ENCODE measurements at places on chromosomes 6 and 20. TPM values are rescaled to one million over a fixed set of nuclear protein-coding genes. Genes with fewer than 3 reads are reported as not detected.
A peak's percentile ranks its signal among the peaks of the same experiment; 100 is the strongest.

DNA sequence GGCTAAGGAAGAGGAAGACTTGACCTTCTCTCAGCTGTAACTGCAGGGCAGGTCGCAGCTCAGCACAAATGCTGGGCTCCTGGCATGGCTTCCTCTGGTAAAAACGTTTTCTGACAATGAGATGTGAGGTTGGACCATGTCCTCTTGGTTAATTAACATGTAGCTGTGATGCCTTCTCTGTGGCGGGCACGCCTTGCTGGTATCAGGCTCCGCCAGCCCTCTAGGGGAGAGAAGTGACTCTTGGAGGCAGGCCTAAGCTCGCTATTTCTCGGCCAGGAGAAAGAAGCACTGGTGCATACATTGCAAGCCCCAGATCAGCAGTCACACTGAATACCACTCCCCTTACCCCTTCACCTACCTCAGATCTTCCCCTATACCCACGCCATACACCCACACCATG, 65.0 kb downstream of the QRSL1 start:
- H3K4me1 ChIP-seq, result no peaks in the 10 kb centered on the region
- H3K27ac ChIP-seq, result no peak overlapping the region
- DNase-seq, result no peak
- no peaks in the 10 kb centered on the region for H3K36me3 ChIP-seq
- H3K27me3 ChIP-seq, result no peaks in the 10 kb centered on the region

- H3K36me3 ChIP-seq, result no peaks in the 10 kb centered on the region
- H3K27ac ChIP-seq, result no peak overlapping the region
- peak overlapping the region; percentile 42 for H3K4me3 ChIP-seq
- H3K4me1 ChIP-seq, result no peaks in the 10 kb centered on the region
Measured at GRCh38 chr6:28586962-28587745, 61.5 kb downstream of the GPX5 start.

- peaks cover 4% of the 10 kb centered on the region for H3K4me1 ChIP-seq
- no peak overlapping the region for H3K4me3 ChIP-seq
- H3K27me3 ChIP-seq, result no peaks in the 10 kb centered on the region
- H3K27ac ChIP-seq, result peak overlapping the region; percentile 65
Measured at GRCh38 chr20:34622821-34623451, 54.0 kb downstream of the PIGU start.

GRCh38 chr6:14713966-14714631, 531.8 kb upstream of the JARID2 start:
- no peak overlapping the region for H3K4me3 ChIP-seq
- no peak overlapping the region for H3K27ac ChIP-seq
- H3K36me3 ChIP-seq, result no peaks in the 10 kb centered on the region
- H3K27me3 ChIP-seq, result no peaks in the 10 kb centered on the region
- H3K4me1 ChIP-seq, result no peaks in the 10 kb centered on the region
- no peak for DNase-seq

DNA sequence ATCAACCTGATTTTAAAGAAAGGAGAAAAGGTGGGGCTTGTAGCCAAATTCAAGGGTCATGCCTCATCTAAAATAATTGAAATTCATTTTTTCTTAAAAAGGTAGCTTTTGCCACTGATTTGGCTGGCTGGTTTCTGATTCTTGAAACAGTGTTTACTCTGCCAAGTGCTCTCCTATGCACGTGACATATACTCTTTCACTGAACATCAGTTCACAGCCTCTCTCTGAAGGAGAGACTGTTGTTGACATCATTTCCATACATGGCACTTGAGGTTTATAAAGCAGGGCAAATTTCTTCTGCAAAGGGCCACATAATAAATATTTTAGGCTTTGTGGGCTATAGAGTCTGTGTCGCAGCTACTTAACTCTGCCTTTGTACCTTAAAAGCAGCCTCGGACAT, 40.4 kb upstream of the DOK5 start:
- no peaks in the 10 kb centered on the region for H3K27me3 ChIP-seq
- DNase-seq, result no peak
- no peak overlapping the region for H3K27ac ChIP-seq
- H3K4me1 ChIP-seq, result no peaks in the 10 kb centered on the region
- H3K36me3 ChIP-seq, result no peaks in the 10 kb centered on the region

The MOG gene
- total RNA-seq, result not detected

The KAT14 gene
- total RNA-seq, result 13.1 TPM

The ACTL10 gene
- total RNA-seq, result 3.9 TPM

DNA sequence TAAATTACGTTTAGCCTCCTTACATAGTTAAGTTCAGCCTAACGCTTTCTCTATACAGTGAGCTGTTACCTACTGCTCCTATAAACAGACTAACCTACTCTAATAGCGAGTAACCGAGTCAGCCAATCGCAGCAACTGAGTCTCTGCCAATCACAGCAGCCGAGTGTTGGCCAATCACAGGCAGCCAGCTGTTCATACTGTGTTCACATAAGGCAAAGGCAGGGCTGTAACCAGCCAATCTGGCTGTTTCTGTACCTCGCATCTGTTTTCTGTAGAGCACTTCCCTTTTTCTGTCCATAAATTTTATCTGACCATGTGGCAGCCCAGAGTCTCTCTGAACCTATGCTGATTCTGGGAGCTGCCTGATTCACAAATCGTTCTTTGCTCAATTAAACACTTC, 263.9 kb upstream of the JARID2 start:
- H3K4me3 ChIP-seq, result no peak overlapping the region
- no peak overlapping the region for H3K27ac ChIP-seq
- no peaks in the 10 kb centered on the region for H3K27me3 ChIP-seq
- no peaks in the 10 kb centered on the region for H3K36me3 ChIP-seq
- no peak for DNase-seq
- no peaks in the 10 kb centered on the region for H3K4me1 ChIP-seq

Data from colonic mucosa (tissue), 4 donors.